ENCODE measurements at places on chromosomes 2 and 18. TPM values are rescaled to one million over a fixed set of nuclear protein-coding genes. Genes with fewer than 3 reads are reported as not detected.

Gene SERPINB4
- total RNA-seq, result not detected

DNA sequence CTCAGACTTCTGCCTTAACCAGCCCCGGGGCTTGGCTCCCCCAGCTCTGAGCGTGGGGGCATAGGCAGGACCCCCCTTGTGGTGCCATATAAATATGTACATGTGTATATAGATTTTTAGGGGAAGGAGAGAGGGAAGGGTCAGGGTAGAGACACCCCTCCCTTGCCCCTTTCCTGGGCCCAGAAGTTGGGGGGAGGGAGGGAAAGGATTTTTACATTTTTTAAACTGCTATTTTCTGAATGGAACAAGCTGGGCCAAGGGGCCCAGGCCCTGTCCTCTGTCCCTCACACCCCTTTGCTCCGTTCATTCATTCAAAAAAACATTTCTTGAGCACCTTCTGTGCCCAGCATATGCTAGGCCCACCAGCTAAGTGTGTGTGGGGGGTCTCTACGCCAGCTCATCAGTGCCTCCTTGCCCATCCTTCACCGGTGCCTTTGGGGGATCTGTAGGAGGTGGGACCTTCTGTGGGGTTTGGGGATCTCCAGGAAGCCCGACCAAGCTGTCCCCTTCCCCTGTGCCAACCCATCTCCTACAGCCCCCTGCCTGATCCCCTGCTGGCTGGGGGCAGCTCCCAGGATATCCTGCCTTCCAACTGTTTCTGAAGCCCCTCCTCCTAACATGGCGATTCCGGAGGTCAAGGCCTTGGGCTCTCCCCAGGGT is 5.5 kb downstream of the CTDSP1 start:
- DNase-seq, result no peak

Gene ACMSD
- total RNA-seq, result not detected

- no peak for DNase-seq
These were observed 38.9 kb downstream of the ADCY3 start for GRCh38 chr2:24881158-24881557.

DNA sequence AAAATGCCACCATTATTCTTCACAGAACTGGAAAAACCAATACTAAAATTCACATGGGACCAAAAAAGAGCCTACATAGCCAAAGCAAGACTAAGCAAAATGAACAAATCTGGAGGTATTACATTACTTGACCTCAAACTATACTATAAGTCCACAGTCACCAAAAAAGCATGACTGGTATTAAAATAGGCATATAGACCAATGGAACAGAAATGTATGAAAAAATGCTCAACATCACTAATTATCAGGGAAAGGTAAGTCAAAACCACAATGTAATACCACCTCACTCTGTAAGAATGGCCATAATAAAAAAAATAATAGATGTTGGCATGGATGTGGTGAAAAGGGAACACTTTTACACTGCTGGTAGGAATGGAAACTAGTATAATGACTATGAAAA is 158.6 kb downstream of the CDH2 start:
- no peak for DNase-seq

Gene C2orf76
- 23.8 TPM for total RNA-seq

Gene ANO7
- total RNA-seq, result 0.37 TPM

- DNase-seq, result no peak
These were observed 257.5 kb downstream of the SETBP1 start for GRCh38 chr18:44937960-44938719.

DNA sequence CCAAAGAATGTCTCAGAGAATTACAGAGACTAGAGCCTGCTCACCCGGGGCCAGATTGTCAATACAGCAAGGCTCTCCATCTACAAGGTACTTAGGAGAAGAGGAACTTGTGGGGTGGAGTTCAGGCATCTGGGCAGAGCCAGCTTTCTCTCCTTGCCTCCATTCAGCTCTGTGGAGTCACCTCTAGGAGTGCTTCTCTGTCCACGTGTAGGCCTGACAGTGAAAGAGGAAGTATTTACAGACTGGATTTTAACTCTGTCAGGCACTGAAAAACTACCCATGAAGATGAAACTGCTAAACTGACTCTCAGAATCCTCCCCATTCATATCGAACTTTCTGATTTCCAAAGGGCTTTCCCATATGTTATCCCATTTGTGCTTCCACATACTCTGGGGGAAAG is 315.6 kb downstream of the SETBP1 start:
- DNase-seq, result no peak

Gene CD207
- total RNA-seq, result 0.08 TPM

Gene SLC35G4
- total RNA-seq, result not detected

DNA sequence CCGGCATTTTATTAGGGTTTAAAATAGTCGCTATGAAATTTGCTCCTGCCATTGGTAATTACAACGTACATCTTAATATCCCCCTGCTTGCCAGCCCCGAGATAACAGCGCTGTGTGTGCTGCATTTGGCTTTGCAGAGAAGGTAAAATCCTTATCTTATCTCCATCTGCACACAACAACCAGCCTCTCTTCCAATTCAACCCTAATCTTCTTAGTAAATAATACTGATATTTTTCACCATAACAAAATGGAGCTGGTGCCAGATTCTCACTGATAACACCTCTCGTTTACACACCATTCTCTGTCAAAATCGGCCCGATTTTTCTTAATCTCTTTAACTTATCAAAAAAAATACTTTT is 61.4 kb upstream of the SIX3 start:
- no peak for DNase-seq

Gene PRLH
- not detected for total RNA-seq

DNA sequence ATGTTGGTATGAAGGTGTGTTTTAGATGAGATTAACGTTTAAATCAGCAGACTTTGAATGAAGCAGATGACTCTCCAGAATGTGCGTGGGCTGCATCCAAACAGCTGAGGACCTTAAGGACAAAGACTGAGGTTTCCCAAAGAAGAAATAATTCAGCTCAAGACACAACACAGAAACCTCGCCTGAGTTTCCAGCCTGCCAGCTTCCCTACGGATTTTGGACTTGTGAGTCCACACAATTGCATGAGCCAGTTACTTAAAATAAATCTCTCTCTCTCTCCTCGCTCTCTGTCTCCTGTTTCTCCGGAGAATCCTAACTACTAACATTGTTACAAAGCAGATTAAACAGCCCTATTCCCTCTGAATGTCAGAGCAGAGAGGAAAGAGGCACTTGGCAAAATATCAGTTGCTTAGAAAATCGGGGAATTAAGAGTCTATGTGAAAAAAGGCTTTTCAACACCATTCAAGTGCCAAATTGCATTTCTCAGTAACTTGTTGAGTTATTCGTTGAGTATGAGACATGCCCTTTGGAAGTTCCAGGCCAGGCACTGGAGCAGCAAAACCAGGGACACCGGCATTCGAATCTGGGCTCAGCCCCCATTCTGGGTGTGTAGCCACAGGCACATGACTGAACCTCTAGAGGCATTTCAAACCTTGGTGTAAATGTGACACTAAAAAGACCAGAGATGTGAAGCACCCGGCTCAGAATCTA is 174.6 kb upstream of the PID1 start:
- DNase-seq, result peak; percentile 72

DNA sequence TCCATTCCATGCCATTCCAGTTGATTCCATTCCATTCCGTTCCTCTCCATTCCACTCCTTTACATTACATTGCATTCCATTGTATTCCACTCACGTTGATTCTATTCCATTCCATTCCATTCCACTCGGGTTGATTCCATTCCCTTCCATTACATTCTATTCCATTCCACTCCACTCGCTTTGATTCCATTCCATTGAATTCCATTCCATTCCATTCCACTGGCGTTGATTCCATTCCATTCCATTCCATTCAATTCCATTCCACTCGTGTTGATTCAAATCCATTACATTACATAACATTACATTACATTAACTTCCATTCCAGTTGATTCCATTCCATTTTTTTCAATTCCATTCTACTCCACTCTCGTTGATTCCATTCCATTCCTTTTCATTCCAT is 1142.8 kb downstream of the RPIA start:
- no peak for DNase-seq

Data from SK-MEL-5 (cell line).